ENCODE measurements at places on chromosomes 3 and 15. TPM values are rescaled to one million over a fixed set of nuclear protein-coding genes. Genes with fewer than 3 reads are reported as not detected.

GREM1 gene
- total RNA-seq, result 0.48 TPM

RTP1 gene
- not detected for total RNA-seq

SCG5 gene
- total RNA-seq, result 0.39 TPM

ARGFX gene
- not detected for total RNA-seq

SUSD5 gene
- 0.35 TPM for total RNA-seq

SH3GL3 gene
- 0.22 TPM for total RNA-seq

CLDN1 gene
- 25.9 TPM for total RNA-seq

HRG gene
- 0.58 TPM for total RNA-seq

INSYN1 gene
- total RNA-seq, result not detected

ZSCAN29 gene
- total RNA-seq, result 36.3 TPM

KNG1 gene
- not detected for total RNA-seq

CP gene
- 0.28 TPM for total RNA-seq

SERP1 gene
- 113 TPM for total RNA-seq

THAP10 gene
- total RNA-seq, result 5.5 TPM

CD200 gene
- 4.0 TPM for total RNA-seq

C2CD4A gene
- 0.09 TPM for total RNA-seq

CLRN1 gene
- total RNA-seq, result not detected

LRRC15 gene
- 0.08 TPM for total RNA-seq

GLDN gene
- total RNA-seq, result not detected

GPR176 gene
- 4.2 TPM for total RNA-seq

SNX33 gene
- 27.8 TPM for total RNA-seq

SEMA6D gene
- not detected for total RNA-seq

GOLGA8R gene
- 1.4 TPM for total RNA-seq

TMEM43 gene
- total RNA-seq, result 62.3 TPM

CYP8B1 gene
- not detected for total RNA-seq

P3H2 gene
- 20.9 TPM for total RNA-seq

FEZF2 gene
- not detected for total RNA-seq

NMNAT3 gene
- 3.0 TPM for total RNA-seq

GYG1 gene
- 16.5 TPM for total RNA-seq

Measured in PC-9 (cell line).